ENCODE measurements at places on chromosomes 1 and 21. TPM values are rescaled to one million over a fixed set of nuclear protein-coding genes. Genes with fewer than 3 reads are reported as not detected.

The PKP1 gene
- total RNA-seq, result 0.51 TPM

The F5 gene
- total RNA-seq, result 12.2 TPM

The AGT gene
- total RNA-seq, result 2.3 TPM

The PROK1 gene
- 3.6 TPM for total RNA-seq

The GPBP1L1 gene
- 124 TPM for total RNA-seq

The WLS gene
- 56.2 TPM for total RNA-seq

The PGLYRP3 gene
- total RNA-seq, result not detected

The MIA3 gene
- 62.4 TPM for total RNA-seq

The MTARC1 gene
- total RNA-seq, result 76.4 TPM

The C1orf87 gene
- total RNA-seq, result not detected

The SEMA6C gene
- 19.2 TPM for total RNA-seq

The RNASEL gene
- 11.0 TPM for total RNA-seq

The SLC6A17 gene
- not detected for total RNA-seq

The HAX1 gene
- 84.9 TPM for total RNA-seq

The MARK1 gene
- 7.0 TPM for total RNA-seq

The ZNF670 gene
- total RNA-seq, result 3.5 TPM

The KRTAP11-1 gene
- not detected for total RNA-seq

The HOOK1 gene
- total RNA-seq, result 0.51 TPM

The NRDC gene
- 141 TPM for total RNA-seq

The SPOCD1 gene
- 2.6 TPM for total RNA-seq

The SAMSN1 gene
- total RNA-seq, result 15.6 TPM

The HSD3B1 gene
- not detected for total RNA-seq

The LCE1B gene
- total RNA-seq, result not detected

The BGLAP gene
- total RNA-seq, result not detected

The RSPO1 gene
- total RNA-seq, result not detected

The CD160 gene
- total RNA-seq, result not detected

The CFAP107 gene
- not detected for total RNA-seq

The ESRRG gene
- total RNA-seq, result 1.5 TPM

The DNM3 gene
- 7.3 TPM for total RNA-seq

The LCE2A gene
- total RNA-seq, result not detected

The NUAK2 gene
- total RNA-seq, result 0.16 TPM

The NES gene
- total RNA-seq, result 28.8 TPM

The KRTAP7-1 gene
- not detected for total RNA-seq

The PLA2G4A gene
- total RNA-seq, result 9.4 TPM

Measured in subcutaneous adipose tissue (tissue), 4 donors.